ENCODE measurements at places on chromosomes 5 and 9.

DNA sequence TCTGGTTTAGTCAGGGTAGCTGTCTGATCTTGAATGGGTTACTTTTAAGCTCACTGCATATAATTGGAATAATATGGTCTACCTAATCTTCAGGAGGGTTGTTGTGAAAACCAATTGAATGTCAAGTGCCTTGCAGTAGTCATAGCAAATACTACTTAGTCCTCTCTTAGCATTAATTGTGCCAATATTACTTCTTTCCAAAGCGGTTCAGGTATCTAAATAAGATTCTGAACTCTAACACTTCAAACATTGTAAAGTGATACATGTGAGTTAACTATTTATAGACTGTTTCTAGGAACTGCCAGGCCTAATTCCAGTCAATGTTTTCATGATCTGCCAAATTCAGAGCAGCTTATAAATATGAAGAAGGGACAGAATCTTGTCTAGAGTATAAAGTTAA is 140.2 kb downstream of the SH3GL2 start:
- no peak for DNase-seq

GRCh38 chr9:114314256-114314867 is 8.5 kb upstream of the ORM1 start:
- DNase-seq: no peak

GRCh38 chr9:112063151-112063550 is 111.9 kb downstream of the SUSD1 start:
- DNase-seq: no peak

GRCh38 chr5:72172786-72173185 is 65.5 kb downstream of the MAP1B start:
- no peak for DNase-seq

DNA sequence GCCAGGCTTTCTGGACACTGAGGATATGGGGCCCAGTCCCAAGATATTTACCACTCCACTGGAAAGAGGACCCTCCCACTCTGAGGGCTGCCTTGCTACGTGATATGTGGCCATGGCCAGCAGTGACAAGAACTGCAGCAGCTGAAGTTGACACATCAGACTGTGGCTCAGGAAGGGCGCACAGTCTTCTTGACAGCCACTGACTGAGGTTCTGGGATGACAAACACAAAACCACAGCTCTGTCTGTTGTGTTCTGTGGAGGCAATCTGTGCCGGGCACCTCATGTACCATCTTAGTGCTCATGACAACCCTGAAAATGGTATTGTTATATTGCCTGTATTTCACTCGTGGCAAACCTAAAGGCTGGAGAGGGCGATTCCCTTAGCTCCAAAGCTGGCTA is 16.9 kb downstream of the FSTL4 start:
- no peak for DNase-seq

- DNase-seq: peak; percentile 75
Observed at GRCh38 chr9:35658968-35659220, 802 bp downstream of the CCDC107 start.

DNA sequence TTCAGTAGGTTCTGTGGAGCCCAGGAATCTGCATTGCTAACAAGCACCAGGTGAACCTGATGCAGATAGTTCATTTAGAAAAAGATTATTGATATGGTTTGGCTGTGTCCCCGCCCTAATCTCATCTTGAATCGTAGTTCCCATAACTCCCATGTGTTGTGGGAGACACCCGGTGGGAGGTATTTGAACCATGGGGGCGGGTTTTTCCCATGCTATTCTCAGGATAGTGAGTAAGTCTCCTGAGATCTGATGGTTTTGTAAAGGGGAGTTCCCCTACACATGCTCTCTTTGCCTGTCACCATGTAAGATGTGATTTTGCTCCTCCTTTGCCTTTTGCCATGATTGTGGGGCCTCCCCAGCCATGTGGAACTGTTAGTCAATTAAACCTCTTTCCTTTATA is 212.0 kb downstream of the RAB3C start:
- DNase-seq: no peak

GRCh38 chr9:96619124-96619465 is 548 bp downstream of the CDC14B start:
- no peak for DNase-seq

DNA sequence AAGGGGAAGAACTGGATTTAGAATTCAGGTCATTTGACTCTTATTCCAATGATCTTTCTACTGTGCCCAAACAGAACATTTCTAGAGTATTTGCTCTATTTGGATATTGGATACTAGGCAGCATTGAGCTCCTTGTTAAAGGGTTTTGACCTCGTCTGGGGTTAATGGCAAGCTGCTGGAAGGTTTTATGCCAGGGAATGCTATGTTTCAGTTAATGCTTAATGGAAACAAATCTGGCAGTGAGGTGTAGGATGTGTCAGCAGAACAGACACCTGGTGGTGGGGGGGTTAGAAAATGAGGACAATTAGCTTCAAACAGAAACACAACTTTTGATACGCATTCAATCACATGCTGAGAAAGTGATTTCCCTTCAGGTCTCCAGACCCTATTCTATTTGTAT is 51.5 kb downstream of the AGXT2 start:
- DNase-seq: no peak

DNA sequence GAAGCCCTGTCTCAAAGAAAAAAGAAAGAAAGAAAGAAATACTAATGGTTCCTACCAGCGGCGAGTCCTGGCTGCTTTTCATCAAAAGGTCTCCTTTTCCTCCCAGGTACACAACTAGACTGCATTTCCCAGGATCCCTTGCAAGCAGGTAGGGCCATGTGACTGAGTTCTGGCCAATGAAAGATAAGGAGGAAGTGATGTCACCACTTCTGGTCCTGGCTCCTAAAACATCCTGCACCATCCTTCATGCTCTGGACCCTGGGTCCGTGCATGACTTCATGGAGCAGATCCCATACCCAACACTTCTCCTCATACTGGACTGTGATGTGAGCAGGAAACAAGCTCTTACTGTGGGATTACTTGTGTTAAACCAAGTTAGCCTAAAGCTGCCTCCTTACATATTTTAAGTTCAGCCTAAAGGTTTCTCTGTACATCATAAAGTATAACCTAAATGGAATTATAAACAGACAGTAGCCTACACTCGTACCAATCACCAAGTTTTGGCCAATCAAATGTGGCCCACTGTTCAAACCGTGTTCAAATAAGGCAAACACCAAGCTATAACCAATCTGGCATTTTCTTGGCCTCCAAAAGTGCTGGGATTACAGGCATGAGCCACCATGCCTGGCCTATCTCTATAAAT is 30.2 kb upstream of the FUBP3 start:
- DNase-seq: no peak

DNA sequence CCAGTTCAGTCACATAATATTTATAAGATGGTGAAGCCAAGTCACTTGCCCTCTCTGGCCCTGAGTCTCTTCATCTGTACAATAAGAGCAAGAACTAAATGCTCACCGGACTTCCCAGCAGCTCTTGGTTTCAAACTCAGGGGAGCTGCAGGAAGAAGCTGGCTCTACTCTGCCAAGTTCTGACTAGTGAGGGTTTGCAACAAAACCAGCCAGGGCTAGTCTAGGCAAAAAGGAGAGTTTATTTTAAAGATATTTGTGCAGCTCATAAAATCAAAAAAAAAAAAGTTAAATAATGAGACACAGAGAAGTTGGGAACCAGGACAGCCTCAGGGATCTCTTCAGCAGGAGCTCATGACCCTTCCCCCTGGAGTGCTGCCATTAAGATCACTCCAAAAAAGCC is 107.3 kb downstream of the DOCK2 start:
- DNase-seq: peak; percentile 5

DNA sequence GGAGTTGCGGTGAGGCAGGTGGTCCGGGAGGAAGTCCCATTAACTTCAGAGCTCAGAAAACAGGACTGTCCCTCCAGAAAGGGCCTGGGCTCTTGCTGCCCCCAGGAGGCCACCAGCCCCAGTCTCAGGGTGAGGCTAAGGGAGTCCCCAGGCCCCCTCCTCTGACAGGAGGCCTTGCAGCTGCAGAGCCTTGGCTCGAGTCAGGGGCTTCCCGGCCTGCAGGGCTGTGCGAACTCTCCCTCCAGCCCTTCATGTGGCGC is 3.2 kb upstream of the STPG3 start:
- no peak for DNase-seq

GRCh38 chr5:143134900-143135299 is 268.6 kb downstream of the NR3C1 start:
- no peak for DNase-seq

- no peak for DNase-seq
Observed at GRCh38 chr5:41955432-41956024, 30.4 kb downstream of the FBXO4 start.

- no peak for DNase-seq
Observed at GRCh38 chr5:4625206-4625896, 514.8 kb upstream of the ADAMTS16 start.

GRCh38 chr9:137493364-137494103 is 34.4 kb upstream of the NSMF start:
- no peak for DNase-seq

- peak; percentile 16 for DNase-seq
Observed at GRCh38 chr9:134204991-134205578, 40.7 kb upstream of the RNU6ATAC start.

DNA sequence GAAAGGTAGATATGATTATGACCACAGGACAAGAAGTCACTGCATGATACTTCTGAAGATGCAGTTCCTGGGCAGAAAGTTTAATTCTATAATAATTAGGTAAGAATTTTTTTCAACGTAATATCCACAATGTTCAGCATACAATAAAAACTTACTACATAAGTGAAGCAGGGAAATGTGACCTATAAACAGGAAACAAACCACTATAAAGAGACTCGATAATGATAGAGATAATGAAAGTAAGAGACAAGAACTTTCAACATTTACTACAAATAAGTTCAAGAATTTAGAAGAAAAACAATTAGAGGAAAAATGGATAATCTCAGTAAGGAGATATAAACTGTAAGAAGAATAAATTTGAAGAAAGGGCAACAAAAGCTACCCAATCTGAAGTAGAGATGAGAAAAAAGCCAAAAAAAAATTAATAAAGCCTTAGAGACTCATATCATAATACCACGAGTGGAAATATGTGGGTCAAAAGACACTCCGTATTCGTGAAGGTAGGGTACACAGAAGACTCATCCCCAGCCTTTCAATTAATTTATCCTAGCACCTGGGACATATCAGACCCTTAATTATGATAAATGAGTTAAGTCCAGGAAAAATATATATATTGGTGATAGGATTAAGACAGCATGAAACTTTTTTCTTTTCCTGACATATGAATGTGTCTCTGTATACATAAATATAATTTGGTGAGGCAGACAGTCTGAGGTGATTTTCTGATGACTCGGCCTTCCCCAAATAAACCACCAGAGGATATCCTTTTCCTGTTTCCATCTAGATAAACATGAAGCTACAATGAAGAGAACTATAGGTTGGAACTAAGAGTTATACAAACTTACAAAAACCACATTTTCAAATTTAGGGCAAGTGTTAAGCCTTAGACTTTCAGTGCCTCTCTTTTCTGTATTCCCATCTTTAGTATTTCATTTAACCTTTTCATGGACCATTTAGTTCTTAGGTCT is 120.4 kb downstream of the RAPGEF6 start:
- DNase-seq: peak; percentile 37

DNA sequence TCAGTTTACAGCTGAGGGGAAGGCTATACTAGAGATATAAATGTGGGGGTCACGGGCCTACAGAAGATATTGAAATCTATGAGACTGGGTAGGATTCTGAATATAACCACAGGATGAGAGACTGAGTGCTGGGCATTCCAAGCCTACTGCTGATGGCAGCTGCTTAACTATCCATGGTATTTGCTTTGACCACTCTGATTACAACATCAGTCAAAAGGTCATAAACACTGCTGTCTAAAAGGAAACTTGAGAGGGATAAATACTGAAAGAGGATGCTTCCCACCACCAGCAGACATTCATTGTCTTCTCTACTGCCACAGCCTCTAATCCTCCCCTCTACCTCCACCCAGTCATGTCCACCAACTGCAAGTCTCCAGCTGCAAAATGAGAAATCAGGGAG is 3.8 kb downstream of the ZNF622 start:
- DNase-seq: peak; percentile 96

DNA sequence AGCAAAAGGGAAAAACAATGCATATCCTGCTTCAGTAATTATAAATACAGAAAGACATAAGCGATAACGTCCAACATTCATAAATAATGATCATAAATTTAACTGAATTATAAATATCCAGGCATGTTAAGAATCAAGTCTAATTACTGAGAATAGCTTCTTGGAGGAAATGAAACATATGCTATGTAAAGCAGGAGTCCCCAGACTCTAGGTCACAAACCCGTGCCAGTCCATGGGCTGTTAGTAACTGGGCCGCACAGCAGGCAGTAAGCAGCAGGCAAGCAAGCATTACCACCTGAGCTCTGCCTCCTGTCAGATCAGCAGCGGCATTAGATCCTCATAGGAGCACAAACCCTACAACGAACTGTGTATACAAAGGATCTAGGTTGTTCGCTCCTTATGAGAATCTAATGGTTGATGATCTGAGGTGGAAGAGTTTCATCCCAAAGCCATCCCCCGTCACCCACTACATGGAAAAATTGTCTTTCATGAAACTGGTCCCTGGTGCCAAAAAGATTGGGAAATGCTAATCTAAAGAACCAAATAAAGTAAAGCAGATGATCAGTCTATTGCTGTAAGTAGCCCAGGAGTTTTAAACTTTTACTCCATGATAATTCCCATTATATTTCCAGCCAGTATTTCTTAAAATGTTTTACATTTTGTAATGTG is 50.4 kb downstream of the CERT1 start:
- no peak for DNase-seq

- DNase-seq: no peak
Observed at GRCh38 chr5:93691997-93692396, 49.4 kb downstream of the POU5F2 start.

- DNase-seq: no peak
Observed at GRCh38 chr9:36041506-36041905, 4.8 kb downstream of the RECK start.

DNA sequence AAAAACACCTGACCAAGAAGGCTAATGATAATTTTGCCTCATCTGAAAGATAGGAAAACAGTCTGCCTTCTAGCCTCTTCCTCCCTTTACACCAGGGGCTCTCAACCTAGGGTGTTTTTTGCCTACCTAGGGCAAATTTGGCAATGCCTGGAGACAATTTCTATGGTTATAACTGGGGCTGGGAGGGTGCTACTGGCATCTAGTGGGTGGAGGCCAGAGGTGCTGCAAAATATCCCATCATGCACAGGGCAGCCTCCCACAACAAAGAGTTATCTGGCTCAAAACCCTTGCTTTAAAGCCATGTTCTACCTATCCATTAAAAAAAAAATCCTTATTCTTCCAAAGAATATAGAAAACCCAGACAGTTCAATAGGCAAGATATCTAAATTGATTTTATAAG is 45.0 kb upstream of the NR3C1 start:
- DNase-seq: no peak

DNA sequence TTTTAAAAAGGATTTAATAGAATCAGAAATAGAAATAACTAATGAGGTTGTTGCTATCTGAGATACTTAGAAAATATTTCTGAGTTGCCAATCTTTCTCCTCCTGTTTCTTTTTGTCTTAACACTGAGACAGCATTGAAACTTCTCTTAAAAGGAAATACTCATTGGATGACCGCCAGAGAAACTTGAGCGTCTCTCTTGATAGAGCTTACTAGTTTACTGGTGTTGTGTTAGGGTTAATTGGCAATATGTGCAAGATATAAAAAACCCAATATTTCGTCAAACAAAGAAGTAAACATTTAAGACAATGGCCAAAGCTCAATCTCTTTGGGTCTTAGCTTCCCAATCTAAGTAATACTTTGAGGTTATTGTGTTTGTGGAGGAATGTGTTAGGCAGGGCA is 176.4 kb upstream of the CHD1 start:
- DNase-seq: no peak

- DNase-seq: no peak
Observed at GRCh38 chr9:94971378-94972131, 245.1 kb downstream of the AOPEP start.

GRCh38 chr5:136484808-136485325 is 119.5 kb upstream of the TRPC7 start:
- no peak for DNase-seq

GRCh38 chr9:136759001-136759400 is 958 bp upstream of the LCN8 start:
- no peak for DNase-seq

Data from EL (cell line).